ENCODE measurements at places on chromosomes 4 and X. TPM values are rescaled to one million over a fixed set of nuclear protein-coding genes. Genes with fewer than 3 reads are reported as not detected.

The SPANXN3 gene
- total RNA-seq: not detected

The KLHL13 gene
- total RNA-seq: 0.25 TPM

The H2BW2 gene
- total RNA-seq: not detected

The ADGRA3 gene
- 14.0 TPM for total RNA-seq

The PRR32 gene
- total RNA-seq: not detected

The OTUD6A gene
- total RNA-seq: not detected

The HSFX1 gene
- 0.84 TPM for total RNA-seq

The CD38 gene
- 176 TPM for total RNA-seq

The NXF2 gene
- total RNA-seq: not detected

The NLGN4X gene
- not detected for total RNA-seq

The IGFBP7 gene
- total RNA-seq: 0.18 TPM

The CXorf49 gene
- total RNA-seq: not detected

The PNMA6E gene
- not detected for total RNA-seq

The NKX3-2 gene
- total RNA-seq: not detected

The FRMD7 gene
- total RNA-seq: not detected

The TBC1D19 gene
- total RNA-seq: 5.2 TPM

The ADAM29 gene
- total RNA-seq: not detected

The CYBB gene
- not detected for total RNA-seq

The SLC39A8 gene
- 99.8 TPM for total RNA-seq

The LUZP4 gene
- total RNA-seq: not detected

The NKRF gene
- total RNA-seq: 17.1 TPM

The SLC25A14 gene
- total RNA-seq: 12.2 TPM

The SYTL5 gene
- total RNA-seq: not detected

The CCNI gene
- total RNA-seq: 213 TPM

The VCX3A gene
- total RNA-seq: not detected

The TMPRSS11A gene
- not detected for total RNA-seq

The NUDT10 gene
- total RNA-seq: 0.11 TPM

The EGF gene
- total RNA-seq: not detected

The NRK gene
- total RNA-seq: not detected

The TMEM150C gene
- not detected for total RNA-seq

The FATE1 gene
- total RNA-seq: not detected

The TGIF2LX gene
- total RNA-seq: not detected

The TKTL1 gene
- total RNA-seq: 1.0 TPM

The TSPAN7 gene
- total RNA-seq: not detected

The DCAF12L1 gene
- total RNA-seq: not detected

The OR13H1 gene
- not detected for total RNA-seq

The POU3F4 gene
- not detected for total RNA-seq

The CYLC1 gene
- not detected for total RNA-seq

The CNGA1 gene
- total RNA-seq: not detected

The ARHGAP10 gene
- total RNA-seq: 21.2 TPM

The ATOH1 gene
- total RNA-seq: not detected

The PPBP gene
- total RNA-seq: not detected

The P2RY8 gene
- total RNA-seq: 126 TPM

The SPATA4 gene
- total RNA-seq: not detected

The FRG2 gene
- total RNA-seq: not detected

The IL3RA gene
- total RNA-seq: 18.4 TPM

The RHOXF2 gene
- total RNA-seq: not detected

The PHOX2B gene
- not detected for total RNA-seq

The CAPN6 gene
- not detected for total RNA-seq
